Omental fat pad (tissue), 4 donors: ENCODE measurements at places on chromosomes 2 and 18. TPM values are rescaled to one million over a fixed set of nuclear protein-coding genes. Genes with fewer than 3 reads are reported as not detected.

CAB39 gene
- 110 TPM for total RNA-seq

DNA sequence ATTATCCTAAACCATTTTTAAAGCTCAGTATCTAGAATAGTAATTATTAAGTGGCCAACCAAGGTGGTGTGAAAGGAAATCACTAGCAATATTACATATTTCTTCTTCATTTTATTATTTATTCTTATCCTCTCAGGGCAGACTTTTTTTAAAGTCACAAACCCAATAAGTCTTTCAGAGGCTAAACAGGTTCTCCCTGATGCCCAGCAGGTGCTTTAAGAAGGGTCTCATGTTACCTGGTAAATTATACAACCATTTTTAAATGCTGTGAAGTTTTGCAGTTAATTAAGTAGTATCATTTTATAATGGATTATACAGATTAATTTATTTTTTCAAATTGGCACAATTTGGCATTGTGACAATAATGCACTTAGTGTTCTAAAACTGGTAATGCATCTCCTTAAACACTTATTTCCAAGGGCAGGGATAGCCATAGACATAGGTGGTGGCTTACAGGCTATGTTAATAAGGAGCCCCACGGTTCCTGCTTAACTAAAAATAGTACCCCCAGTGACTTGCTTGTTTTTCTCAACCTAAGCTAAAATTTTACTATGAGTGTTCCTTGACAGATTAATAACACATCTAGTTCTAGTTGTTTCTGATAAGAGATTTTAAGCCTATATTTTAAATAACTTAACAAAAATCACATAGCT is 67.0 kb downstream of the PMS1 start:
- DNase-seq, result no peak

ABCG5 gene
- not detected for total RNA-seq

- no peak for DNase-seq
Observed at GRCh38 chr2:24708537-24709152, 84.5 kb downstream of the PTRHD1 start.

OBSL1 gene
- total RNA-seq, result 101 TPM
